ENCODE measurements at places on chromosomes 3 and 15.

- DNase-seq, result no peak
These were observed 13.2 kb downstream of the PLA2G4B start for GRCh38 chr15:41851755-41852370.

DNA sequence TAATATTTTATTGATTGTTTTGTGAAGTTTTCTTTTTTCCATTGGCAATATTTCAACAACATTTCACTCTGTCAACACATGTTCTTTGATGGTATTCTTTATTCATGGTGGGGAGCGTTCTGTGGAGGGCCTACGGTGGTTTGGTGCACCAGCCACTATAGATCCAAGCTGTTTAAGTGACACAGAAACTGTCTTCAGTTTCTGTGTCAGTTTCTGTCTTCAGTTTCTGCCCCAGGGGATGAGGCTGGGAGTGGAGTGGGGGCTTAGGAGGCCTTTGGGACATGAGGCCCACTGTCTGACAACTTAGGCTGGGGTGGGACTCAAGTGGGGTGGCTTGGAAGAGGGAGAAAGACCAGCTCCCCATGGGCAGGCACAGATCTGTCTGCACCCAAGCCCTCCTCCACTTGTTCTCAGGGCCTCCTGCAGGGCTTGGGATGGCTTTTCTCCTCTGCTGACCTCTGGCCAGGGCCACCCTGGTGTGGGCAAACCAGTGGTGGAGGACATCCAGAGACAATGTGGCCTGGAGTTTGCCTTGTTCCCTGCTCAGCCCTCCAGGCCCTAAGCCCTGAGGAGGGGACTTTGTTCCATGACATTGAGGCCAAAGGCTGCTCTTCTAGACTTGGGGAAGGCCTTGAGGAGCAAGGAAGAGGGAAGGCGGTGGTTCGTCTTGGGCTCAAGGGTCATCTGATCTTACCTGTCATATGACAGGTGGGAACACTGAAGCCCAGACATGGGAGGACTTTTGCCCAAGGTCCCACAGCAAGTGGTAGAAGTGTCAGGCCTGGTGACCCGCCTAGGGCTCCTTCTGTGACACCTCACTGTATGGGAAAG is 60.3 kb upstream of the SMAD6 start:
- no peak for DNase-seq

DNA sequence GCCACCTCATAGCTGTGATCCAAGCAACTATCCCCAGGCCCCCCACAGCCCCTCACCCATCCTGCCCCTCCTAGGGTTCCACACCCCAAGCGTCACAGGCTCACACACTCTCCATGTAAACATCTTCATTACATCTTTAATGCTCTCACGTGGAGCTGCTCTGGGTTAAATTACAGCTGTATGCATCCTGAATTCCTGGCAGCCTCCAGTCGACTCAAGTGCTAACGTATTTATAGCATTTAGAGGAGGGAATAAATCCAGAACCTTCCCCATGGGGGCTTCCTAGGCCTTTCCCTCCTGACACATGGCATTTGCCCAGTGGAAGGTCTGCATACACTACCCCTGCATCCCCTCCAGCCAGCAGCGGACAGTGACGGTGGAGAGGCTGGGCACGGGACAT is 9.6 kb downstream of the C3orf18 start:
- no peak for DNase-seq

DNA sequence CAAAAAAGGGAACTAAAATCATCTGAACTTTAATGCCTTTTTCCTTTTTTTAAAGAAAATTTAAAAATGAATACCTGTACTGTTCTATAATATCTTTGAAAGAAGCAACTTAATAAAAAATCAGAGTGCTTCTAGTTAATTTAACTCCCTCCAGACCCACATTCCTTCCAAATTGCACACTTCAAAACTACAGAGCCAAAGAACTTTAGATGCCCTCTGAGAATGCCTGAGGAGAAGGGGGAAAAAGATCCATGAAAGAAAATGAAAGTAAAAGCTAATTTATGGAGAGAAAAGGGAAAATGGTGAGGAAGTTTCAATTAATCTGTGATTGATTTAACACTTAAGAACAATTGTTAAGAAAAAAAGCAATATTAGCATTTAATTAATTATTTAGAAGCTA is 1141.6 kb downstream of the IGSF11 start:
- DNase-seq, result no peak

DNA sequence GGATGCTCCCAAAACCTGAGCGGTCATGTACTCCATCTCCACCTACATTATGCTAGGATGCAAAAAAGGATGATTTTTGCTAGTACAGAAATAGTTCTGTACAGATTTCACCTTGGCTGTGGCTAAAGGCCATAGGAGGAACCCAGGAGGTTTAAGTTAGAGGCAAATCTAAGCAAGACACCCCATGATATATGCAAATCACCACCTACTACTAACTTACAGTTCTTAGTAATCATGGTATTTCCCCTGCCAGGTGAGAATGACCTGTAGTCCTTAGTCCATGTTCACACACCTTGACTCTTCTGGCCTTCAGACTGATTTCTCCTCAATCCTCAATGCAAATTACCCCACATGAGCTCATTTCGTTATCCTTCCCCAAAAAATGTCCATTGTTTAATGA is 154.2 kb downstream of the IMPG2 start:
- DNase-seq, result no peak

- DNase-seq, result no peak
These were observed 92.5 kb downstream of the CHSY1 start for GRCh38 chr15:101159096-101159935.

- DNase-seq, result no peak
These were observed 38.5 kb downstream of the SLCO2A1 start for GRCh38 chr3:133991209-133991608.

GRCh38 chr3:156175570-156175969 is 55.2 kb downstream of the KCNAB1 start:
- no peak for DNase-seq

GRCh38 chr15:101625184-101625583 is 27.0 kb downstream of the TM2D3 start:
- DNase-seq, result peak; percentile 31

- DNase-seq, result peak; percentile 6
These were observed 1.0 kb downstream of the CPNE9 start for GRCh38 chr3:9704347-9705322.

DNA sequence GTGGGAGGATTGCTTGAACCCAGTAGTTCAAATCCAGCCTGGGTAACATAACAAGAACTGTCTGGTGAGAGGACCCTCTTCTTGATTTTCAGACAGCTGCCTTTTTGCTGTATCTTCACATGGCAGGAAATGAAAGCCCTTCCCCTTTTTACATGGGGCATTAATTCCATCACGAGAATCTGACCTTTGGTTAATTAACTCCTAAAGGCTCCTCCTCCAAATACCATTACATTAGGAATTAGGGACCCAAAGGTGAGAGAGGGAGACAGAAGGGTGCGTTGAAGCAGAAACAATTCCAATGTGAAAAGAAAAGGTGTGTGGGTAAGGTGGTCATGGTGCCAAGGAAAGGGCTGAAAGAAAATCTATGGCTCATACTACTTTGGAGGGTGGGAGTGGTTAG is 536.2 kb downstream of the MAGI1 start:
- no peak for DNase-seq

DNA sequence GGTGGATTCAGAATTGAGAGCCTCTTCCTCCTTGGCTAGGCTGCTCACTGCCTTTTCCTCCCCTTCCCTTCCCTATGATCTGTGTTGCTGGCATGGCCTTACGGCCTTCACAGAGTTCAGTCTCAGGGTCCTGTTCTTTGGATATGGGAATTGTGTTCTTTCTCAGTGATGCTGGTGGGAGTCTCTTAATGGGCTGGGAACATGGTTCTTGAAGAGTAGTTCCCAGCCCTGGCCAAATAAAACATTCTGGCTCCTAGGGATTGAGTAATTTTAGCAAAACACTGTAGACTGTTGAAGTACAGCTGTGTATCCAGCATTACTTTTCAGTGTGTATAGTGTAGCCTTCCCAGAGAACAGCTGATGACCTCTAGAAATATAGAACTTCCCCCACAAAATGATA is 22.6 kb upstream of the FILIP1L start:
- no peak for DNase-seq

GRCh38 chr3:184567946-184568559 is 6.5 kb downstream of the EPHB3 start:
- no peak for DNase-seq

DNA sequence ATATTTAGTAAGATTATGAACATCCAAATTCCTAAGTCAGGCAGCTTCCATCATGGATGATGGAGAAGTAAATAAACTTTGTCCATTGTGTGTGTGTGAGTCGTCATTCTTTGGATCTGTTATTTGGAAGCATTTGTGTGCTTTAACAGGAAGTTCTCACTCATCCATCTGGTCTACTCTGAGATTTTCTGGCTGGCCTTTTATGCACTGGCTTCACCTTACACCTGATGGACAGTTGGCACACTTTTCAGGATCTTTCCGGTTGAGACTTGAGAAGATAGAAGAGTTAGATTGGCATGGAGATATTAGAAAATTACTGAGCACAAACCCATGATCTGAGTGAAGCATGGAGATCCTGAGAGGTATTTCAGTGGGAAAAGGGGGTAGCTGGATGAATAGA is 12.6 kb downstream of the SYNPR start:
- no peak for DNase-seq

DNA sequence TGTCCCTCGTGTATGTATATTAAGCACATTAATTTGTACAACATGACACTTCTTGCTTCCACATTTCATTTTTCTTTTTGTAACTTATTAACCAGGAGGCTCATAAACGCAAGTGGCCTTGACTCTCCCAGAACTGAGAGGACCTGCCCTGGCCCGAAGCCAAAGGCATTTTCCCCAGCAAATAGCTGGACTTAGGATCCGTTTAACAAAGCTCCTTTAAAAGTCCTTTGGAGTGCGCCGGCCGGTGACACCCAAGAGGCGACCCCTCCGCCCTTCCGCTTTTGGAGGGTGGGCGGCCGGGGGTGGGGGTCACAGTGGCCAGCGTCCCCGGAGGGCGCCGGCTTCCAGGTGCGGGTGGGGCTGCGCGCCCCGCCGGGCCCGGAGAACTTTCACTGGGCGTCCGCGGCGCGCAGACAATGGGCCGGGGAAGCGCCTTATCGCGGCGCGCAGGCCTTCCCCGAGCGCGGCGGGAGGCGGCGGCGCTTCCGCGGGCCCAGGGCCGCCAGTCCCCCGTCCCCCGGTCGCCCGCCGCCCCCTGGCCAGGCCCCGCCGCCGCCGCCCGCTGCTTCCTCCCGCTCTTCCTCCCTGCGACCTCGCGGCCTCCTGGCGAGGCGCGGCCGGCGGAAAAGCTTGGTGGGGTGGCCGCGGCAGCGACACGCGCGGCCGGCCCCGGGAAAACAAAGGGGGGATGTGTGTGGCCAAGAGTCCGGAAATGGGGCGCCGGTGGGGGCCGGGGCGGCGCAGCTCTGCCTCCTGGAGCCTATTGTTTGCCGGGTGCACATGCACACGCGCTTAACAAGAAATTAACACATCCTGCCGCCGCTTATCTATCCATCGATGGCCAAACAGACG is 613.4 kb downstream of the MCTP2 start:
- DNase-seq, result no peak

DNA sequence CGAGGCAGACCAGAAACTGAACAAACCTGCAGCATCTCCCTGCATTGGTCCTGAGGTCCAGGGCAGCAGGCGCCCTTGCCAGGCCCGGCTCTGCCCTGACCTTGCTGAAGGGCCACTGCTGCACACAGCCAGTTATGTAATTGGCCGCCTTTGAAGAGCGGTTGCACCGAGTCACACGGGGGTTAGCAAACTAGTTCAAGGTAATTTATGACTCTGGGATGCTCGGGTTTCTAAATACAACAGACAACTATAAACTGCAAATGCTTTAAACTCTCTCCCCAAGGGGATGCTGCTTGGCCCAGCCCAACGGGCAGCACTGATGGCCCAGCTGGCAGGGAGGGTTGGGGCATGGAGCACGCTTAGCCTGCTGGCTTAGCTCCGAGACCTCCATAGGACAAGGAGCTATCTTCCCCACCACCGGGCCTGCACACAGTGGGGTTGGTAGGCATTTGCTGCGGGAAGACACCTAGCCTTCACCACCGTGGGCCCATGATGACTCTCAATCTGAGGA is 60.3 kb upstream of the IQSEC1 start:
- DNase-seq, result no peak

DNA sequence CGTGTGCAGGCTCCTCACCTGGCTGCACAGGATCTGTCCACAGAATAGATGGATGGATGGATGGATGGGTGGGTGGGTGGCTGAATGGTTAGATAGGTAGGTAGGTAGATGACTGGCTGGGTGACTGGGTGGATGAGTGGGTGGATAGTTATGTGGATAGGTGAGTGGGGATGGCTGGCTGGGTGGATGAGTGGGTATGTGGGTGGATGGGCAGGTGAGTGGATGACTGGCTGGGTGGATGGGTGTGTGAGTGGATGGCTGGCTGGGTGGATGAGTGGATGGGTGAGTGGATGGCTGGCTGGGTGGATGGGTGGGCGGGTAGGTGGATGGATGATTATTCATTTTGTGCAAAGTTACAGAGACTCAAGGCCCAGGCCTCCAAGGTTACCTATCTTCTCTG is 172.9 kb upstream of the CTDSPL start:
- DNase-seq, result no peak

GRCh38 chr3:178802259-178802658 is 266.0 kb downstream of the KCNMB2 start:
- no peak for DNase-seq

DNA sequence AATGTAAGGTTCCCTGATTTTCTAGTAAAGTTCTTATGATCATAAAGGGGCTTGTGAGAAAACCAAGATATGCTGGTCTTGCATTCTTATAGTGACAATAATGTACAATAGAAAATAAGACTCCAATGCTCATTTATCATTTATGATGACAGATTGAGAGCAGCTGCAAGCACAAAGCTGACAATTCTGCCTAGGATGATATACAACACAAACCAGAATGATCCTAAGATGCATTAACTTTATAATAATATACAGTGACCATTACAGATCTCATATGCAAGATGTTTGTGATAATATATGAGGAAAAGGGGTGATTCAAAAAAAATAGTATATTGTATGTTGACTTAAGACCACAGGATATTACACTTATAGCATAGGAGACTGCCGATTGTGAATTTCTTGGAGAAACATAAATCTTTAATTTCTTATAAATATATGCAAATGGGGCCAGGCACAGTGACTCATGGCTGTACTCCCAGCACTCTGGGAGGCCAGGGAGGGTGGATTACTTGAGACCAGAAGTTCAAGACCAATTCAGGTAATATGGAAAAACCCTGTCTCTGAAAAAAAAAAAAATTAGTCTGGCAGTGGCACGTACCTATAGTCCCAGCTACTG is 387.0 kb downstream of the ZBBX start:
- DNase-seq, result no peak

GRCh38 chr15:66625974-66626373 is 60.2 kb upstream of the LCTL start:
- no peak for DNase-seq

Measured in CD4-positive, alpha-beta T cell treated with Interleukin-4 for 1 hour (primary cell).